ENCODE measurements at places on chromosomes 6 and 20.

DNA sequence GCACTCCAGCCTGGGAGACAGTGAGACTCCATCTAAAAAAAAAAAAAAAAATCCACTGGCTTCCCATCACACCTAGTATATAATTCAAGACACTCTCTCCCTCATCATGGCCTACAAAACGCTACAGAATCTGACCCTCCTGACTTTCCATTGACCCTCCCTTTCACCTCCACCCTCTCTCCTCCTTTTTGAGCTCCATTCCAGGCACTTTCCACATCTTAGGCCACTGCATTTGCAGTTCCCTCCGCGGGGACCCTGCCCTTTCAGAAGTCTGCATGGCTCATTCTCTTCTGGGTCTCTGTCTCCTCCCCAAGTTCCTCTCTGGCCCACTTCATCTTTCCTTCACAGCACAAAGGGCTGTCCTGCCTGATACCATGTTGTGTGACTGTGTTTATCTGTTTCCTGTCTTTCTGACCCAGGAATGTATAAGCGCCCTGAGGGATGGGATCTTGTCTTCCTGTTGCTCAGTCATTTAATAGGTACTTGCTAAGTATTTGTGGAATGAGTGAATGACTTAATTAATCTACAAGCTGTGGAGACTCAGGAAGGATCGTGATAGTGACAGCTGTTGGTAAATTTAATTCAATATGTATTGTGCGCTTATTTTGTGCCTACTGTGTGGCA lies 35.2 kb downstream of the NCR2 start:
- no peak for DNase-seq

DNA sequence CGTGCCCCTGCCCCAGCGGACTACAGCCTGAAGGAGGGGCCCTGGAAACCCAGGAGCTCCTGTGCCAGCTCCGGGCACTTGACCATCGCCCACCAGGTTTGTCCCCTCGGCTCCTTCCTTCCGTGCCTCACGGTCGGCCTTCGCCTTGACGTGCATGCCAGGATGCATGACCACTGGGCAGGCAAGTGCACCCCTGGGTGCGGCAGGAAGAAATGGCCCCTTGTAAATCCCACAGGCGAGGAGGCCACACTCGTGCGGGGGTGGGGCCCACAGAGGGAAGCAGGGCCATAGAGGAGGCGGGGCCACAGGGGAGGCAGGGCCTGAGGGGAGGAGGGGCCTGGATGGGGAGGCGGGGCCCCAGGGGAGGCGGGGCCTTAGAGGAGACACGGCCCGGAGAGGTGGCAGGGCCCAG lies 81.7 kb downstream of the YTHDF1 start:
- peak; percentile 29 for DNase-seq

- no peak for DNase-seq
Observed at GRCh38 chr6:136520517-136520916, 29.7 kb downstream of the MAP7 start.

GRCh38 chr6:5772408-5773120 lies 234.2 kb downstream of the NRN1 start:
- DNase-seq: no peak

DNA sequence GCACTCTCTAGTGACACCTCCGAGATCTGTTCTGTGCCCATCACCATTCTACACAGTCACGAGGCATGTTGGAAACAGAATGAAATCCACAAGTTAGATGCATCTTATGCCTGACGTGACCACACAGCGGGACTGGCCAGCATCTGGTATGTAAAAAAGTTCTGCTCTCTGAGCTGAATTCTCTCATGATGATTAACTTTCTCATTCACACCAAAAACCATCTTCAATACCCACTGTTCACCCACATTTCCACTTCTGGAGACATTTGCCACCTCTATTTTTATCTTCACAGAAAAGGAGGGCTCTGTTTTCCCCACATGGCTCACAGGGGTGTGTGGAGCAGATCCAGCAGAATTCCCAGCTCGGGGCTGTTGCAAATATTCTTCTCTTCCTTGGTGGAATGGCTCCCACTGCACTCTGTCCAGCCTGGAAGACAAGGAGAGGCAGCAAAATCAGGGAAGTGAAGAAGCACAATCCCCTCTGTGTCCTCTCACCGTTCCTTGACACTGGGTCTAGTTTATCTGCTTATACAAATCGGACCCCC lies 303.4 kb downstream of the TAF4 start:
- no peak for DNase-seq

DNA sequence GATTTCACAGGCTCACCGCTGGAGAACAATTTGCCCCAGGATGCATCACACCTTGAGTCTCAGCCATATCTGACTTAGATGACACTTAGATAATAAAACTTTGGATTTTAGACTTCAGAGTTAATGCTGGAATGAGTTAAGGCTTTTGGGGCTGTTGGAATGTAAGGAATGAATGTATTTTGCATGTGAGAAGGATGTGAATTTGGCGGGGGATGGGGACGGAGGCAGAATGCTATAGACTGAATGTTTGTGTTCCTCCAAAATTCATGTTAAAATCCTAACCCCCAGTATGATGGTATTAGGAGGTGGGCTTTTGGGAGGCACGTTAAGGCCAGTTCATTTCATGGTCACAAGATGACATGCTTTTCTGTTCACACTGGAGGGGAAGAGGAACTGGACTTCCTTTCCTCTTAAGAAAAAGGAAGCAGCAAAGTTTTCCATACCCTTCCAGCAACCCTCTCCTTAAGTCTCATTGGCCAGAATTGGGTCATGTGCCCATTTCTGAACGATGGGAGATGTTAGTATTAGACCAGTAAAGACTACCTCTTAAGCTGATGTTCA lies 5.8 kb upstream of the SRXN1 start:
- DNase-seq: no peak

DNA sequence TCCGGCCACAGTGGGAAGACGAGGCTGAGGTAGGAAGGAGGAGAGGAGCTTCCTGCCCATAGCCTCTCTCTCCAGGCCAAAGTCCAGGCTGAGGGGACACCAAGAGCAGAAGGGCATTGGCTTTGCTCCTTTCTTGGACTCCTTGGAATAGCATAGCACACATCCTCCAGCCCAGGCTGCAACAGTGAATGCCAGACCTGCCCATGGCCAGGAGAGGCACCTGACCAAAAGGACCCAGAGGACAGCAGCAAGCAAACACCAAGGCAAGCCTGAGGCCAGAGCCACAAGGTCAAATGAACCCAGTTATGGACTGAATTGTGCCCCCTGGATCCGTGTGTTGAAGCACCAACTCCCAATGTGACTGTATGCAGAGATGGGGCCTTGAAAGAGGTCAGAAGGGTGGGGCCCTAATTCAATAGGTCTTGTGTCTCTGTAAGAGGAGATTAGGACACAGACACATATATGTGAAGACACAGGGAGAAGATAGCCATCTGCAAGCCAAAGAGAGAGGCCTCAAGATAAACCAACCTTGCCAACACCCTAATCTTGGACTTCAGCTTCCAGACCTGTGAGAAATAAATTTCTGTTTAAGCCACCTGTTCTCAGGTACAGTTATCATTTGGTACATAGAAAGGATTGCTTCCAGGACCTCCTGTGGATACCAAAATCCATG lies 126.5 kb upstream of the NXT1 start:
- DNase-seq: no peak

DNA sequence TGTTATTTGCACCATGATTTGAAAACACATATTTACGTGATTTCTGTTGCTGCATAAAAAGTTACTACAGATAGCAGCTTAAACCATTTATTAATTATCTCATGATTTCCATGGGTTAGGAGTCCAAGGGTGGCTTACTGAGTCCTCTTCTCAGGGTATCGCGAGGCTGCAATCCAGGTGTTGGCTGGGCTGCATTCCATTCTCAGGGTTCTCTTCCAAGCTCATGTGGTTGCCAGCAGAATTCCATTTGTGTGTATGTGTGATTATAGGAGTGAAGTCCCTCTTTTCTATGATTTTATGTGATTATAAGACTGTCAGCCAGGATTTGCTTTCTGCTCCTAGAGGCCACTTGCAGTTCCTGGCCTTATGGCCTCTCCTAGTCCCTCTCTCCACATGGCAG lies 135.1 kb downstream of the FAM83B start:
- no peak for DNase-seq

GRCh38 chr6:29917857-29918256 lies 24.5 kb upstream of the HLA-A start:
- DNase-seq: no peak

- DNase-seq: no peak
Observed at GRCh38 chr6:33981861-33982260, 164.0 kb downstream of the GRM4 start.

- peak; percentile 91 for DNase-seq
Observed at GRCh38 chr6:27478706-27479318, 5.9 kb upstream of the ZNF184 start.

- DNase-seq: no peak
Observed at GRCh38 chr6:99276747-99277146, 72.7 kb downstream of the FAXC start.

- DNase-seq: no peak
Observed at GRCh38 chr20:50303573-50304500, 113.2 kb downstream of the CEBPB start.

- no peak for DNase-seq
Observed at GRCh38 chr6:148700047-148700715, 46.6 kb upstream of the UST start.

GRCh38 chr6:15509335-15509933 lies 153.4 kb downstream of the DTNBP1 start:
- DNase-seq: no peak

GRCh38 chr6:53854843-53855567 lies 60.2 kb downstream of the LRRC1 start:
- no peak for DNase-seq

DNA sequence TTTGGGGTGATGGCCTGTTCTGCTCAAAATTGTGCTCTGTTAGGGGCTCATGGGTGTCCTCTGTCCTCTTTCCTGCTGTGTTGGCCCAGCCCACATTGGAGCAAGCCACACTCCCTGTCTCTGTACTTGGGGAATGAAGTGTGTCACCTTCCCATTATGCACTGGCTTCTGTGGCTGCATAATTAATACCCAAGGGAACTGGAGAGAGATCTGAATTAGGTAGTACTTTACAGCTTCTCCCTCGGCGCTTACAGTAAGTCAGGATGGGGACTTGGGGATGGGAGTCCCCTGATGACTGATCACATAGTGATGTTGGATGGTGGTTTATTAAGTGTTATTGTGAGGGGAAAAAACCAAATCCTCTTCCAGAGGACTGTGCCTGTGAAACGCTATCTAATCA lies 116.6 kb downstream of the FOXO3 start:
- DNase-seq: no peak

- no peak for DNase-seq
Observed at GRCh38 chr20:62369815-62370114, 2.7 kb upstream of the LAMA5 start.

DNA sequence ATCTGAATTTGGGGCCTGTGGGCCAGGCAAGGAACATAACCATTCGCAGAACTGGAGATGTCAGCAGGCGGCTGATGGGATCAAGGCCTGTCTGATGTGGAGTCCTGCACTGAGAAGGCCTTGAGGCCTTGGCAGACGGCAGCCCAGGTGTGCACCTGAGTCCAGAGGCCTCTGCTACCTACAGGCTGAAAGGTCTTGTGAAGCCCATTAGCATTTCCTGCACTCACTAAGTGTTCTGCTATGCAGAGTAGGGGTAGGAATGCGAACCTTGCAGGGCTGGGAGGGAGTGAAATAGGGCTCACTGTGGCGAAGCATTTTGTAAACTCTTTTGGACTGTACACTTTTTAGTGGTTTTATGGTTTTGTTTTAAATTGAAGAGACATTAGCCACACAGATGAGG lies 48.3 kb upstream of the RNF24 start:
- no peak for DNase-seq

- DNase-seq: no peak
Observed at GRCh38 chr20:41483553-41483930, 116.9 kb upstream of the EMILIN3 start.

- no peak for DNase-seq
Observed at GRCh38 chr6:50301307-50301706, 251.6 kb upstream of the DEFB112 start.

GRCh38 chr6:906920-907319 lies 214.0 kb upstream of the EXOC2 start:
- DNase-seq: no peak

DNA sequence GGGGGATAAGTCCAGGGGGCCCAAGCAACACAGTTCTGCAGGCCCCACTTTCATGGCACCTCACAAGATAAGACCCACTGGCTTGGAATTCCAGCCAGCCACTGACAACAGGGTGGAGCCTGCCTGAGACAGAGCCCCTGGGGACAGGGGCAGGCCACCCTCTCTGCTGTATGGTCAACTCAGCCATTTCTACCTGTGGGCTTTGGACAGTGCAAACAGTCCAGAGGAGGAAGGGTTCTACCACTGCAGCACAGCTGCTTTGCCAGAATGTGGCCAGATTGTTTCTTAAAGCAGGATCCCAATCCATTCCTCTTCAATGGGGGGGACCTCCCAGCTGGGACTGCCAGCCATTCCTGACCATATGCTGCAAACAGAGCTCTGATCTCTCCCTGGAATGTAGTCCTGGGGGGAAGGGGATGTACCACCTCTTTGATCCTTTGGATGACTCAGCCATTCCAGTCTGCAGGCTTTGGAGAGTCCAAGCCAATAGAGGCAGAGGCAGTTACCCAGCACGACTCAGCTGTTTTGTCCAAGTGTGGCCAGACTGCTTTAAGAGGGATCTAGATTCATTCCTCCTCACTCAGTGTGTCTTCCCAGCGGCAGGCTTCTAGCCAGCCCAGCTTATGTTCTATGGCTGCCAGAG lies 842.2 kb downstream of the EPHA7 start:
- no peak for DNase-seq

DNA sequence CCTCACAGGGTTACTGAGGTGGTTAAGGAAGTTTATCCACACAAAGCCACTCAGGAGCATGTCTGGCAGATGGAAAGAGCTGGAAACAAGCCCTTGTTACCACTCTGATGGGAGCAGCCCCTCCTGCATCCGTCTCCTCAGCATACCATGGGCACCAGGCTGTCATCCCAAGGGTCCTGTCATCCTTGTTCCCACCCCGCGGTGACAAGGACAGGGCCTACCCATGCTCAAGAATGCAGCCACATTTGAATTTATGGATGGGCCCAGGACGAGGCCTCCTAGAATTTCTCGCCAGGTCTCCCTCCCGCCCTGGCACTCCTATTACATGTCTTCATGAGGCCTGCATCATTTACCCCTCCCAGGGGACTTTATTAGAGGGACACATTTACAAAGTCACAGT lies 60.0 kb downstream of the NPEPL1 start:
- DNase-seq: no peak

GRCh38 chr6:139287868-139288267 lies 3.9 kb downstream of the TXLNB start:
- no peak for DNase-seq

- no peak for DNase-seq
Observed at GRCh38 chr6:16811277-16811979, 50.2 kb upstream of the ATXN1 start.

GRCh38 chr6:113629256-113629655 lies 227.9 kb upstream of the MARCKS start:
- no peak for DNase-seq

- no peak for DNase-seq
Observed at GRCh38 chr20:23215344-23215995, 129.3 kb upstream of the CD93 start.

DNA sequence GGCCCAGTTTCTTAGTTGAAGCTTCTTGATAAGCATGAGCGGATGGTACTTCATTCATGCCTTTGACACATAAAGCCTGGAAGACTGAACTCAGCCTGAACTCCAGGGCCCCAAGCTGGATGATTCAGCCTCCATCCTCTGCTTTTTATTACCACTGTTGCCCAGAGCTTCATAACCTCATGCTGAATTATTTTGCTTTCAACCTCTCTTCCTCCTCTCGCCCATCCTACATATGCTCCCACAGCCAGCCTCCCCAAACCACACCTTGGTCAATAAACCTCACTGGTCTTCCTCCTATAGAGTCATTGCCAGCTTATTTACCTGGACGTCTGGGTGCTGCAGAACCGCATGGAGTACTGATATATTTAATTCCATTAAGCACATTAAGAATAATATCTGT lies 59.4 kb downstream of the SLC35B3 start:
- DNase-seq: no peak

- no peak for DNase-seq
Observed at GRCh38 chr6:36980876-36981619, 4.9 kb downstream of the MTCH1 start.
